ENCODE measurements at places on chromosomes 13 and 19.

DNA sequence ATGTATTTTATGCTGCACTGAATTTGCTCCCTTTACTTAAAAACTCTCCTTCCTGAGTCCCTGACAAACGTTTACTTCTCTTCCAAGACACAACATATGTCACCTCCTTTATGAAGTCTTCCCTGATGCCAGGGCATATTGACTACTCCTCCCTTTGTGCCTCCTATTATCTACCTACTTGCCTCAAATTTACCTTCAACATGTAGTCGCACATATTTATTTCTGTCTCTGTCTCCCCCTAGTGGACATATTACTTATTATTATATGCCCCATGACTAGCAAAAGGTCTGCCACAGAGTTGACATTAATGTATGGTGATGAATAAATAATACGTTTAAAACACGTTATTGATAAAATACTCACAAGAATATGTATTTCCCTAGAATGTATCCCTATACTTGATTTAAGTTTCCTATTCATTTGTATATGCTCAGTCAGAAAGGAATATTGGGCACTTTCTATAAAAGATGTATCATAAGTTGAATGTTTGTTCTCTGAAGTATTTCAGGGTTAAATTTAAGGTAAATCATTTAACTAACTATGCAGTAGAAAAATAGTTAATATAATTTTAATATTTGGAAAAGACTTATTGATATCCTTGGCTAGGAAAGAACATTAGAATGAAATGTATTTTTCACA, 250.3 kb upstream of the ATXN8OS start:
- no peak for DNase-seq

DNA sequence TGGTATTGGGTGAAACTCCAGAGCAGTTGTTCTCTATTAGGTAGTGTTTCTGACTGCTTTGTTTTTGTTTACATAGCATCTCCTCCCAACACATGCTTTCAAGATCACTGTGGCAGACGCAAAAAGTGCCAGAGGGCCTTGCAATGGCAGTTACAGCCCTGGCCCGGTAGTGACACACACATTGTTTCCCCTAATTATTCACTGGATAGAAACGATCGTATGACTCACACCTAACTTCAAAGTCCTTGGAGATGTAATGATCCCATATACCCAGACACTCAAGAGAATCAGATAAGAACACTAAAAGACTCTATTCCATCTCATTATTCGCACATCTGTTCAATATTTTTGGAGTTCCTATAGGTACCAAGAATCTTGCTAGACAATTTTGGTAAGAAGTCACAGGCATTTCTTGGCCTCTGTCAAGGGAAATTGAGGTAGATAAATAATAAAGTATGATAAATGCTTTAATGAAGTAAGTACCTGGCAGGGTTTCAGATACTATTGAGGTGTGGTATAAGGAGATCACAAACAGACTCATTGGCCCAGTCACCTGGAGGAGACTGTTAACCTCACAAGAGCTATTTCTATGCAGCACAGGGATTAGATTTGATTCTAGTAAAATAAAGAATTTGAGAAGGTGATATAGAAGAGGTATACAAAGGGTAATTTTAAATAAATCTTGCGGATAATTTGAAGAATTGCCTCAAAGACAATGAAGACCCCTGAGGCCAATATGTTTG, 485.3 kb downstream of the SLITRK6 start:
- DNase-seq, result no peak

GRCh38 chr13:113846636-113847318, 17.1 kb downstream of the GAS6 start:
- DNase-seq, result no peak

- DNase-seq, result no peak
Measured at GRCh38 chr19:53195265-53195903, 2.2 kb upstream of the ZNF665 start.

GRCh38 chr19:55178781-55179599, 1.1 kb downstream of the SYT5 start:
- DNase-seq, result peak; percentile 83
